Activated CD8-positive, alpha-beta T cell treated with anti-CD3 and anti-CD28 coated beads for 36 hours (primary cell): ENCODE measurements at places on chromosomes 1 and 21. TPM values are rescaled to one million over a fixed set of nuclear protein-coding genes. Genes with fewer than 3 reads are reported as not detected.

AVPR1B gene
- not detected for total RNA-seq

S100A10 gene
- 208 TPM for total RNA-seq

RASAL2 gene
- not detected for total RNA-seq

NCAM2 gene
- not detected for total RNA-seq

GPATCH2 gene
- total RNA-seq, result 6.6 TPM

ANGPTL1 gene
- total RNA-seq, result not detected

ERO1B gene
- 1.9 TPM for total RNA-seq

UCK2 gene
- total RNA-seq, result 66.5 TPM

OR2L8 gene
- 0.34 TPM for total RNA-seq

AMPD1 gene
- total RNA-seq, result not detected

RIMS3 gene
- total RNA-seq, result 3.9 TPM

DNA sequence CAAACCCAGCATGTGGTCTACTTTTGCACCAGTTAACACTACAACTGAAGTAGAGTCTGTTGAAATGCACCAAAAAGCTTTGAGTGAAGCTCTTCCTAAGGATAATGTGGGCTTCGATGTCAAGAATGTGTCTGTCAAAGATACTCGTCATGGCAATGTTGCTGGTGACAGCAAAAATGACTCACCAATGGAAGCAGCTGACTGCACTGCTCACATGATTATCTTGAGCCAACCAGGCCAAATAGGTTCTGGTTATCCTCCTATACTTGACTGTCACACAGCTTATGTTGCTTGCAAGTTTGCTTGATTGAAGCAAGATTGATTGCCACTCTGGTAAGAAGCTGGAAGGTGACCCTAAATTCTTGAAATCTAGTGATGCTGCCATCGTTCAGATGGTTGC, 85.2 kb downstream of the DENND1B start:
- no peak for DNase-seq

DNA sequence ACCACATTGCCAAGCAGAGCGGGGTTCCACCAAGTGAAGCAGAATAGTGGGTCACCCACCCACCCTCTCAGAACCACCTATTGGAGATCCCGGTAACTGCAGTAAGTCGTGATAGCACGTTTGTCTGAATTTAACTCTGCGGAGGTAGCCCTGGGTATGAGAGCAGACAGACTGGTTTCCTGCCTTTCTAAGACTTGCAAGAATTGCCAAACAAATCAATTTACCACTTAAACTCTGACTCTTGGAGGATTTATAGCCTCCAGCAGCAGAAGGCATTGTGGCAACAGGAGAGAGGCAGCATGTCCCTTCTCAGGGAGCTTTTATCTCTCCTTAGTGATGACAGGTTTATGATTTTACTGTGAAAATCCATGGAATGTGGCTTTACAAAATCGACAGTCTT, 287.9 kb upstream of the FMN2 start:
- no peak for DNase-seq

DNA sequence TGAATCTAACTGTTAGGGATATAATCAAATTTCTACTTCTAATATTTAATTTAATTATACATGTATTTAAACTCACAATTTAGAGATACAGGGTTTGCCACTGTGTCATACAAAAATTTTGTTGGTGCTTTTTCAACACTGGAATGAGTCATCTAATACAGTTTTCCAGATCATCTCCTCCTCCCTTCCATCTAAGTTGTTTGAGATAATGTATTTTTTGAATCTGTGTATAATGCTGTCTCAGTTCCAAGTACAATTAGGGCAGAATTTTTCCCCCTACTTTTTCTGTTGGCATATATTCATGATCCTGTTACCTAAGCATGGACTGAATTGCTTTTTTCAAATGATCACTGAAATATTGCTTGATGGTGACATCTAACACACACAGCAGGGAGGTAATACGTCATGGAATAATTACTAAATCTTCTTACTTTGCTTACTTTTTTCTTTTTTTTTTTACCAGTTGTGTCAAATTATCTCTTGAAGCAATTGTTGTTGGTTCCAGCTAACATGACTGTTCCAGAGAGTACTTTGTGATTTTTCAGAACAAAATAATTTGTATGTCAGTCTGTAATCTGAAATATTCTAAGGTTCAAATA, 146.0 kb downstream of the MAGI3 start:
- DNase-seq, result no peak

GRCh38 chr1:226739696-226740065, 599 bp upstream of the ITPKB start:
- DNase-seq, result no peak

DNA sequence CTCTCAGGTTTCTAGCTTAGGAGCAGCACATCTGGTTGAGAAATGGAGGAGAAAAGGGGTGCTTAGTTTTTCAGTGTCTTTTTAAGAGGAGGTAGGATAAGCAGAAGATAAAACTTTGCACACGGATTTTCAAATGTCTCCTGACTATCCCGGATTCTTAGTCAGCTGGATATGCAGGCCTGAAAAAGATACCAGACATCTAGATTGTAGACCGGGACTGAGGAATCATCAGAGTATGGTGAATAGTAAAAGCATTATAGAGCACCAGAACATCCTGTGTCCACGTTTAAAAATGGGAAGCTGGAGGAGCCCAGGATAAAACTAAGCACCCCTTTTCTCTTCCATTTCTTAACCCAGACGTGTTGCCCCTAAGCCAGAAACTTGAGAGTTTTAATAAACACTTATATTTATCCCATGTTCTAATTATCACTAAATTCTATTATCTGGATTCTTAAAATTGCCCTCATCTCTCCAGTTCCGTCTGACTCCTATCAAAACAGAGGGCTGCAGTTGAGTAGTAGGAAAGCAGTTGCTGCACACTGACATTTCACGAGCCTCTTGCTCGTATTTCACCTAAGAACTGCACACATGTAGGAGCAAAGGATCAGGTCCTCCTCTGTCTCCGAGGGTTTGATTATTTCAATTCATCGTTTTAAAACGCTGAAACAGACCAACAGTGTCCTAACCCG, 609 bp downstream of the PIGK start:
- DNase-seq, result no peak

GRCh38 chr21:28561772-28562171, 430.9 kb downstream of the LTN1 start:
- DNase-seq, result no peak

- no peak for DNase-seq
These were observed 75.9 kb upstream of the ETS2 start for GRCh38 chr21:38729754-38730379.

DNA sequence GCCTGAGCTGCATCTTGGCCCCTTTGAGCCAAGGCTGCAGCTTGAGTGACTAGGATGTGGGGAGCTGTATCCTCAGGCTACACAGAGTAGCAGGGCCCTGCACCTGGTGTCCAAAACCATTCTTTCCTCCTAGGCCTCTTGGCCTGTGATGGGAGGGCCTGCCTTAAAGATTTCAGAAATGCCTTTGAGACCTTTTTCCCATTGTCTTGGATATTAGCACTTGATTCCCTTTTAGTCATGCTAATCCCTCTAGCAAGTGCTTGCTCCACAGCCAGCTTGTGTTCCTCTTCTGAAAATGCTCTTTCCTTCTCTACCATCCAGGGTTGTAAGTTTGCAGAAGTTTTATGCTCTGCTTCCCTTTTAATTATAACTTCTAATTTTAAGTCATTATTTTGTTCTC, 21.7 kb upstream of the KIRREL1 start:
- DNase-seq, result no peak

GRCh38 chr1:176826265-176826664, 338.2 kb downstream of the ASTN1 start:
- no peak for DNase-seq

DNA sequence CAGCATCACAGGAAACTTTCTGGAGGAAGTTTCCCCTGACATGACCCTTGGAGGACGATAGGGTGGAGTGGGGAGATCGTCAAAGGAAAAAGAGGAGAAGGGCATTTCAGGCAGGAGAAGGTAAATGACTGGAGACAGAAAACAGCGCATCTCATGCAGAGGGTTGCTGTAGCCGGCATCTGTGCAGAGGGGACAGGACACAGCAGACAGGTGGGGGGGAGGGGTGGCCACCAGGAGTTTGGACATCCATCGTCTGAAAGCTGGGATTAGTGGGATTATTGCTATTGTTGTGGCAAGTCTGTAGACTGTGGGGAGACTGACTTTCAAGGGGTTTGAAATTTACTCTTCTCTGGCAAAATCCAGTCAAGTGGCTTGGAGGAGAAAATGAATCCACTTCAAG, 463.9 kb downstream of the OMA1 start:
- DNase-seq, result no peak

GRCh38 chr1:27526569-27527222, 36.7 kb upstream of the WASF2 start:
- peak; percentile 78 for DNase-seq

DNA sequence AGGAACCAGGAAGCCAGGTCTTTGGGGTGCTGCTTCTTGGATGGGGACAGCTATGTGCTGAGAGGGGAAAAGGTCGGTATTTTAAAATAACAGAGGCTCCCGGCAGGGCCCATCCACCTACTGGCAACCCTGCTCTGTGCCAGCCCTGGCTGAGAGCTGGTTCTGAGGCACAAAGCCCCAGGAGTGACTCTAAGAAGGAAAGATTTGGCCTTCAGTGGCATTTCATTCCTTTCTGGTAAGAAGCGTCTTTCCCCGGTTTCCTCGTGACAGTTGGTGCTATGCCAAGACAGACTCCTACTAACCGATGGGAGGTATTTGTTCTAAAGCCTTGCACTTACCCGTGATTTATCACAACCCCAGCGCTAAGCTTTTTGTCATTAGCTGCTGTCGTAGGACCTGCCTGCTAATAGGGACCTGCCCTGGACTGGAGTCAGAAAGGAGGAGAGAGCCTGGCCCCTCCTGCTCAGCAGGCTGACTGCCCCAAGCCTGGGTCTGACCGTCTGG, 123.1 kb upstream of the ADAR start:
- DNase-seq, result no peak

GRCh38 chr1:50704126-50704525, 255.9 kb downstream of the FAF1 start:
- peak; percentile 11 for DNase-seq
